ENCODE measurements at places on chromosomes 1 and 21. TPM values are rescaled to one million over a fixed set of nuclear protein-coding genes. Genes with fewer than 3 reads are reported as not detected.
A peak's percentile ranks its signal among the peaks of the same experiment; 100 is the strongest.

DNA sequence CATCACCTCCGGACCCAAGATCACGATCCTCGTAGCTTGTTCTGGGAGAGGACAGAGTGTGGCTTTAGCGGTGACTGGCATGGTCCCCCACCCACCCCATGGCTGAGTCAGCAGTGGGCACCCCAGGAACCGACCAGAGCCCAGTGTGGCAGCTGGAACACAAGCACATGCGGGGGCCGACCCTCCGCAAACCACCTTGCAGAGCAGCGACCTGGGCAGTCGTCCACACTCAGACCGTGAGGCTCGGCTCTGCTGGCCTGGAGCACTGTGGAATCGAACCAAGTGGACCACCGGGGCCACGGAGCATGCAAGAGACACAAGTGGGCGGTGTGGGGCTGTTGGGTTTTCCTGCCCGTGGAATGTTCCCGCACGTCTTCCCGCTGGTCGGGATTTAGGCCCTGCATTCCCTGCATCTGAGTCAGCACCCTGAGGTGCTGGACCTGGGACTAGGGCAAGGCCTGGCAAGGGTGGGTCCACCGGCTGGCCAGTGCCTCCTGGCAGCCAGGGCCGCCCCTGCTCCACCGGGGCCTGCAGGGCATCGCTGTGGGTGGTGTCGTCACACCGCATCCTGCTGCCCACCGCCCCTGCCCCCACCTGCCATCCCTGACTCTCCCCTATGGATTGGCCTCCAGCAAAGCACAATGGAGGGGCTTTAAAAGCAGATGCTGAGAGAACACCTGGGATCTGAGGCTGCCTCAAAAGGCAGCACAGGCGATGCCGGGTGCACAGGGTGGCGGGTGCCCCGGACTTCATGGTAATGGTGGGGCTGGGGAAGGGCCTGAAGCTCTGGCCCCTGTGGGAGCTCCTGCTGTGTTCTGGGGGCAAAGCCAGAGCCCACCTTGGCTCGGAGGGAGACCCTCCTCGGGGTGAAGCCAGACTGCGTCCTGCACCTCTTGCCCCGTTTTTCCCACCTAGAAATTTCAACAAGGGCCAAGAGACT is 18.5 kb downstream of the MORN1 start:
- no peak for DNase-seq

- no peak for DNase-seq
Measured at GRCh38 chr1:157725221-157725577, 24.6 kb upstream of the FCRL3 start.

DNA sequence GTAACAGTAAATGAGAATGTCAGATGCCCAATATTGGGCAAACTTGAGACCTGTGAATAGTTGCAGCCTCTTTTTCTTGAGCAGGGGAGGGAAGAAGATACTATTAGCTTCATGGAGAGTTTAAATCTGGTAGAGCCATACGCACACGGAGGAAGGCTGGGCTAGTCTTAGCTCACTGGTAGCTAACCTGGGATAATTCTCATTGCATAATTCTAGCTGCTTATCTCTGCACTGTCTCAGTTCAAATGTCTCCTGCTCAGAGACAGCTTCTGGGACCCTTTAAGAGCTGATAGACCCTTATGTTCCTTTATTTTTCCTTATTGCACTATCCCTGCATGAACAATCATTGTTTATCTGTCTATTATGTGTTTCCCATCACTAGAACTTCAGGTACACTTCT is 8.4 kb downstream of the C1orf87 start:
- DNase-seq, result no peak

GRCh38 chr1:225470211-225471108 is 42.6 kb upstream of the LBR start:
- no peak for DNase-seq

DNA sequence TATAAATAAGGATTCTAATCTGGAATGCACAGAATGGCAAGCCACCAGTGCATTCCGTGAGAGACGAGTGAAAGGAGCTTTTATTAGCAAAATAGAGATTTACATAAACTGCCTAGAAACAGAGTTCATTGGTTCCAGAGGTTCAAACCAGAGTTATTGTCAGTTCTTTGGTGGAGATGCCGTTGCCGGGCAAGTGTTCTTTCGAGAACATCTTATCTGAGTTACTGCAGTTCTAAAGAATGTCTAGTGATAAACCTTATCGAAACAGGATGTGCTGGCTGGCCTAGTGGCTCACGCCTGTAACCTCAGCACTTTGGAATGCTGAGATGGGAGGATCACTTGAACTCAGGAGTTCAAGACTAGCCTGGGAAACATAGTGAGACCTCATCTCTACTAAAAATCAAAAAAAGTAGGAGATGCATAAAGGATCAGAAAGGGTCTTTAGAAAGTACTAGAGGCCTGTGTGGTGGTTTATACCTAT is 19.9 kb upstream of the EVI5 start:
- DNase-seq, result peak; percentile 3

- DNase-seq, result no peak
Measured at GRCh38 chr1:192608671-192609070, 27.3 kb upstream of the RGS13 start.

DNA sequence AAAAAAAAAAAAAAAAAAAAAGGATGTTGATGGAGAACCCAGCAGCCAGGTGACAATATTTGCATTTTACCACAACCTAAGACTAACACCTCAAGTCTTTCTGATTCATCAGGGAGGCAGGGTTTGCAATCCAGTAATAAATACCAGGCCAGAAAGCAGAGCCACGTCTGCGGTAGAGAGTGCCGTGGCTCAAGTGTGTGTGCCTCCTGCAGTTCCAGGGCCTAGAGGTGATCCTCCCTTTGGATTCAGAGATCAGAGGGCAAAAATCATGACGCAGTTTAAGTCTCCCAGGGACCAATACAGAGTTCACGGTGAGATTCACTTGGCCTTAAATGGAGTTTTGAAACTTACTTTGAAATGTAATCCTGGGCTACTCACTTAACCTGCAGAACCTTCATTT is 34.9 kb downstream of the TMCO4 start:
- no peak for DNase-seq

GRCh38 chr21:41942457-41942856 is 11.4 kb downstream of the C2CD2 start:
- no peak for DNase-seq

GRCh38 chr1:52056937-52057231 is 789 bp downstream of the BTF3L4 start:
- DNase-seq, result no peak

- no peak for DNase-seq
Measured at GRCh38 chr1:204592246-204592948, 76.2 kb downstream of the MDM4 start.

GRCh38 chr1:119358636-119359035 is 9.9 kb upstream of the HAO2 start:
- no peak for DNase-seq

- no peak for DNase-seq
Measured at GRCh38 chr1:175217721-175218531, 25.4 kb upstream of the KIAA0040 start.

RASAL2 gene
- total RNA-seq, result 20.9 TPM

CD1C gene
- total RNA-seq, result not detected

RGS18 gene
- not detected for total RNA-seq

DENND2C gene
- 0.79 TPM for total RNA-seq

LHX4 gene
- 0.96 TPM for total RNA-seq

TMEM201 gene
- 41.4 TPM for total RNA-seq

LPAR3 gene
- total RNA-seq, result 1.2 TPM

KCNH1 gene
- total RNA-seq, result 0.21 TPM
